ENCODE measurements at places on chromosomes 16 and 17. TPM values are rescaled to one million over a fixed set of nuclear protein-coding genes. Genes with fewer than 3 reads are reported as not detected.

- no peak for DNase-seq
Observed at GRCh38 chr17:38604479-38605403, 1.0 kb downstream of the SRCIN1 start.

DNA sequence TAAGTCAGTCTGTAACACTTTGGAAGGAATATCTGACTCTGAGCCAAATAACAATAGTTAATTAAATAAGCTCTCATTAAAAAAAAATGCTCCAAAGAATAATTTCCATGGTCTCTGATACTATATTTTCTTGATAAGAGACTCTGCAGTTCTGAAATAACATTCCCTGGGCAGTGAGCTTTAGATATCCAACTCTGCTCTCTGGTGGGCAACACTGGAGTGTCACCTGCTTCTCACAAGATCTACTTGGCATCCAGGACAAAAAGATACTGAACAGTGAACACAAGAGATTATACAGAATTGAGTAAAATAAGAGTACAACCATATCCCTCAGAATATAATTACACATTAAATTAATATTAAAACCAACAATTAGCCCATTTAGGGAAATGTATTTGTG, 13.7 kb downstream of the BLMH start:
- no peak for DNase-seq

GRCh38 chr17:45110676-45111611, 21.4 kb downstream of the PLCD3 start:
- no peak for DNase-seq

DNA sequence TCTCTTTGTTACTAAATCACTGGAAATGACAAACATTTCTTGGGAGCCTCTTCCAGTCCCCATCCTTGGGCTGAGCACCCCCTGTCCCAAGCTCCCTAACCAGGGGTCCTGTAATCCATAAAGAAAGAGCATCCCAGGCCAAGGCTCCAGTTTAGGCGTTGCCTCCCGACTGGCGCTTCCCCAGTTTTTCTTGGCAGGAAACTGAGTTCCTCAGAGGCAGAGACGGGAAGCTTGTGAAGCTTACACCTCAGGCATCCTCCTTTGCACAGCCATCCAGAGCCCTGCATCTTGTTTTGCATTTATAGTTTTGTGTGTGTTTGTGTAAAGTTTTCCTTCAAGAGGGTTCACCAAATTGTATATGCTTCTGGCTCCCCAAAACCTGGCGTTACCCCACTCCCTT, 7.1 kb downstream of the COPZ2 start:
- DNase-seq, result no peak

DNA sequence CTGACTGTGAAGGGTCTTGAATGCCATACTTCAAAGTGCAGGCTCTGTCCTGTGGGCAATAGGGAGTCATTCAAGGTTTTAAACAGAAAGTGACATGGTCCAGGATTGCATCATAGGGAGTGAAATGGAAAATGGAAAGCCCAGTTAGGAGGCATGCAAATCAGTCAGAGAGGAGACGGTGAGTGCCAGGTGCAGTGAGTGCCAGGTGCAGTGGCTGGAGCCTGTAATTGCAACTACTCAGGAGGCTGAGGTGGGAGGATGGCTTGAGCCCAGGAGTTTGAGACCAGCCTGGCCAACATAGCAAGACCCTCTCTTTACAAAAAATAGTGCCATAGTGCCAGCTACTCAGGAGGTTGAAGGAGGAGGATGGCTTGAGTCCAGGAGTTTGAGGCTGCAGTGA, 35.2 kb upstream of the SIAH1 start:
- no peak for DNase-seq

DNA sequence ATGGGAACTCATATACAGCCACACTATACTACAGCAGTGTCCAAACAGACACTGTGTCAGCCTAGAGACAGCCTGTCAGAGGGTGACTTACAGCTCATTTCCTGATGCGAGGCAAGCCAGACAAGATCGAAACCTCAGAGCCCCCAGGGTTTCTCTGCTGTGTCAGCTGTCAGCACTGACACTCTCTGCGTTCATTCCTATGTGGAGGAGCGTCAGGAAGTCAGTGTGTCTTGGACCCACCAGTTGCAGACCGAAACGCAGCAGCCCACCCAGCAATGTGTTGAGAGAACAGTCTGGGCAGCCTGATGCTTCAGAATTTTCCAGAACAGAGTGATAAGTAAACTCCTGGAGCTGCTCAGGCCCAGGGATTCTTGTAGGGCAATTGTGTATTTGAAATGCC, 20.6 kb upstream of the MAPT start:
- no peak for DNase-seq

DNA sequence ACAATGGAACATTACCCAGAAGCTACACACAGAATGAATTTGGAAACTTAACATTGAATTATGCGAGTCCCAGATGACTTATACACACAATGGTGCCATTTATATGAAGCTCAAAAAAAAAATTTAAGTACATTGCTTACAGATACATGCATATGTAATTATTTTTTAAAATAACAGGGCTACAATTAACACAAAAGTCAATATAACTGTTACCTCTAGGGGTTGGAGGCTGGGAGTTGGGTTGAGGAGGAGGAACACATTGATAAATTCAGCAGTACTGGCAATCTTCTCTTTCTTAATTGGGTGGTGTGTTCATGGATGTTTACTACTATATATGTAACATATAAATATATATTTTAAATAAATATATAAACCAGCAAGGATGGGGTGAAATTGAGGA, 1.1 kb downstream of the ZNF23 start:
- DNase-seq, result no peak

DNA sequence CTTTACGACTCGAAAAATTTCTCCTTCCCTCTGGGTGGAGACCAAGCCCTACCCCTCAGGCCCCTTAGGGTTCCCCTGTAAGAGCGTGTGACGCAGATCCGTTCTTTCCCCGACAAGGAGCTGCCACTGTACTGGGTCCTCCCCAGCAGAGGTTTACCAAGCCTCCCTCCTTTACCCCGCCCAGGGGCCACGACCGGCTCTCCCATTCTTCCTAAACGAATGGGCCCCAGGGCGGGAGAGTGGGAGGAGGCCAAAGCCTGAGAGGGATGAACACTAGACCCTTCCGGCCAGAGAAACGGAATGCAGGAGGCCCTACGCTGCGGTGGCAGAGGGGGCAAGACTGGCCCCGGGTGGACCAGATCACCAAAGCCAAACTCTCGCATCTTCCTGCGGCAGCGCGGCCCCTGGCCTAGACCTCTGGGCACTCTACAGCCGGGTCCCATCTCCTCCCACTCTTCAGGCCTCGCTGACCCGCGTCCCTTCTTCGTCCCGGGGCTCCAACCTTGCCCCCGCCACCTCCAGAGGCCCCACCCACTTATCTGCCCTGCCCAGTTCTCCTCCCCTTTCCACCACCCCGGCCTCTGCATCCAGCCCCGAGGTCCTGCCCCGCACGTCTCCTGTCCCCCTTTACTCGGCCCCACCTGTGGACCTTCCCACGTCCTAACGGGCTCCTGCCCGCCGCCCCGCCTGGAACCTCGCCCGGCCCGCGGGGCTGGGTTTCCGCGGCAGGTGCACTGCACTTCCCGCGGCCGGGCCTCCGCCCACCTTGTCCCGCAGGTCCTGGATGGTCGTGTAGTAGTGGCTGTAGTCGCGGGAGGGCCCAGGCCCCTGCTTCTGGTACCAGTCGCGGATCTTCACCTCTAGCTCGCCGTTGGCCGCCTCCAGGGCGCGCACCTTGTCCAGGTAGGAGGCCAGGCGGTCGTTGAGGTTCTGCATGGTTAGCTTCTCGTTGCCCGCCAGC, 765 bp downstream of the KRT19 start:
- no peak for DNase-seq

GRCh38 chr17:59623151-59623550, 3.5 kb downstream of the CLTC start:
- DNase-seq, result no peak

- DNase-seq, result no peak
Observed at GRCh38 chr16:30721606-30722005, 22.6 kb downstream of the SRCAP start.

DNA sequence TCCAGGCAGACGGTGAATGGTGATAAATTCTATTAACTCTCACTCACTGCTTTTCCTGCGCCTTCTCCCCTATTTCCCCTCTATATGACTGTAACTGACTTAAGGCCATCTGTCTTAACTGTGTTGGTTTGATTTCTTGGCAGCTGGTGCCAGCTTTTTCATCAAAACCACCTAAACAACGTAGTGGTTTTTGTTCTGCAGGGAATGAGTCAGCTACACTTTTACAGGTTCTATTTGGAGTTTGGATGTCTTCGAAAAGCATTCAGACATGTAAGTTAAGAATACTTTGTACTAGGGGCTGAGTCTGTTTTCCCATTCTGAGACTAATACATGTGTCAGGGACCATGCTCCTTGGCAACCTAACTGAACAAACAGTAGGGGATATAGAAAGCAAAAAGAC, 8.5 kb downstream of the REXO5 start:
- no peak for DNase-seq

GRCh38 chr16:73432850-73433730, 385.2 kb upstream of the ZFHX3 start:
- DNase-seq, result no peak

DNA sequence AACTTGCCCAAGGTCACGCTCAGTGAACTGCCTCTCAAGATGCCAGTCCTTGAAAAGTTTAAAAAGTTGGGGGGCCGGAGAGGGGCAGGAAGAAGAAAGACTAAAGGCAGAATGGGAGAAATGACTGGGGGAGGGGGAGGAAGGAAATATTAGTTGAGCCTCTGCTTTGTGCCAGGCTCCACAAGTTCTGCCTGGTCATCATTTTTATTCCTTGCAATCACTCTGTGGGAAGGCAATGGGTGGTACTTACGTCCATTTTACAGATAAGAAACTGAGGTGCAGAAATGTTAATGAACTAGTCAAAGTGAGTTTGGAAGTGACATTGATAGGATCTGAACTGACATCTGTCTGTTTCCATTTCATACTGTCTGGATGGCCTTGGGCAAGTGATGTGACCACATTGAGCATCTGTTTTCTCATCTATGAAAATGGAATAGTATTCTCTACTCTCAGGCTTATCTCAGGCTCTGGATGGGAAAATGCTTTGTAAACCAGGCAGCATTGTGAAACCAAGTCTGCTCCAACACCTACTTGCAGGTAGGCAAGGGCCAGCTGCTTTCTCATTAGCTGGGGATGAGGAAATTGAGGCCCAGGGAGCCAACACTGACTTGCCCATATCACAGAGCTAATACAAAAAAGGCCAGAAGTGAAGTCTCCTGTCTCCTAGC, 19.2 kb downstream of the ASIC2 start:
- no peak for DNase-seq

GRCh38 chr16:89556750-89557689, 3.5 kb upstream of the RPL13 start:
- peak; percentile 78 for DNase-seq

DNA sequence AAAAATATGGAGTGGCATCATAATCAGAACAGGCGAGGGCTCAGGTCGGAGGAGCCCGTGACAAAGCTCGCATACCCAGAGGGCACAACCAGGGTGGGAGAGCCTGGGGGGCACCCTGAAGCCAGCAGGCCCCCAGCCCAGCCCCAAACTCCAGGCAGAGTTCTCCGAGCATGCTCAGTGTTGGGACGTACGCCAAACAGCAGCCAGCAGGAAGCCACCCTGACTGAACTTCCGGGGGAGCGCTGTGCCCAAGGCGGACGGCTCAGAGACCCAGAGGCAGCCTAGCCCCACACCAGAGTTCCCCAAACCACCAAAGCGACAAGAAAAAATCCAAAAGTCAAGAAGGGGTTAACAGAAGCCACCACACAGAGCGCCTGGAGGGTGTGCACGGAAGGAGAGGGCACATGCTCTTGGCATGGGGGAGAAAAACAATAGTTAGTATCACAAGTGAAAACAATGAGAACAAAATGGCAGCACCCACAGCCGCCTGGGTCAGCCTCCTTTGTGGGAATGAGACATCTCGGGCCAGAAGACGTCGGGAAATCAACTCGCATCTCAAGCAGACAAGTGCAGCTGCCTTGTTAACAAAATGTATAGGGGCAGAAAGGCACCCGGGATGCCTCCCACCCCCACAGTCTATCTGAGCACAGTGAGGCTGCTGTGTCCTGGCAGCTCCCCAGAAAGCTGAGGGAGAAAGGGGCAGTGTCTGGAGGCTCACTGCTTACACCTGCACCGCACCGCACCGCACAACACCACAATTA, 11.9 kb downstream of the EXOC7 start:
- no peak for DNase-seq

DNA sequence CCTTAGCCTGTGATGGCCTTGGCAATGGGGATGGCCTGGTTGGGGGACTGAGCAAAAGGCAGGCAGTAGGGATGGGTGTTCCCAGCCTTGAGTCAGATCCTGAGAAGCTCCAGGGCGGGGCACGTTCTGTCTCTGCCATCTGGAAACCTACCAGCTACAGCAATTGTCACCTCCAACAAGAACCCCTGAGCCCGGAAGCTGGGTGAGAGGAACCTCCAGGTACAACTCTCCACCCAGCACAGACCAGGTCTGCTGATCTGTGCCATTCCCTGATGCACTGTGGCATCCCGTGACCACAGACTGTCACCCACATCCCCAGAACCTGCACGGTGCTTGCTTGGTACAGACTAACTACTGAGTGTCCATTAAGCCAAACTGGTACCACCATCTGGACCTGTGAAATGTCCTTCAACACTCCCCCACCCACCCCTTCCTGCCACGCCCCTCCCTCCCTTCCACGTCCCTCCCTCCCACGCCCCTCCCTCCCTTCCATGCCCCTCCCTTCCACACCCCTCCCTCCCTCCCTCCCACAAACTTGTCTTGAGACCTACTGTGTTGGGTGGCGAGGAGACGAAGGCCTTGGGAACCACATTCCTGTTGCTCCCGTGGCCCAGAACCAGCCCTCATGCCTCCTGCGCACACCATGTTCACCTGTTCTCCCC, 16.6 kb downstream of the MYO15B start:
- no peak for DNase-seq

DNA sequence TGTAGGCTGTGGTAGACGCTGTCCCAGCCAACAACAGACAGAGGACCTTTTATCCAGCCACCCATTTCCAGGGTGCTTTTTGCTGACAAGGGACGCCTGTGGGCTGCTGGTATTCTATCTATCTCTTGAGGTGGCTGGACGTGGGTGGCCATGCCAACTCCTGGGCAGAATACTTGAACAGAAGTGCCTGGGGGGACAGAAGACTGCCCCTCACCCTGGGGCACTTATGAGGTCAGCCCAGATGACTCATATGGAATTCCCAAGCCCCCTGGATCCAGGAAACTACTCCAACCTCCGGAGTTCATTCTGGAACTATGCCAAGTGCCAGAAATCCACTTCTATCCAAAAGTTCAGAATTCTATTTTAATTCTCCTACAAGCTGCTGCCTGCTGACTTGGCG, 61.3 kb downstream of the CDRT4 start:
- DNase-seq, result no peak

- no peak for DNase-seq
Observed at GRCh38 chr17:40525294-40525693, 23.9 kb upstream of the TNS4 start.

- no peak for DNase-seq
Observed at GRCh38 chr17:62617894-62618472, 9.5 kb upstream of the MRC2 start.

DNA sequence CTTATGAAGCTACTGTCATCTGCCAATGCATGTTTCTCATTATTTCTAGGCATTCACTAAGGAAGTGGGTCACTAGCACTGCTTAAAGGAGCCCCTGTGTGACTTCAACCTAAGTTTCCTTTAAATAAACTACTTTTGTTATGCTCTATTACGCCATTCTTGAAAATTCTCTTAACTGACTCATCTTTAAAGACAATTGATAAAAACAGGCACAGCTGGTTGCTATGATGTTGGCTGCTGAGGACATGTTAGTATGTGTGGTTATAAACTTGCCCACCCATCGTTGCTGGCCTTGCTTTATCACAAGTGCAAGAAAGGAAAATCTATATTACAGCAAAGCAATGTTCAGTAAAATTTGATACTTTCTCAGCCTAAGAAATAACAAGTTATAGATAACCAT, 75.8 kb upstream of the CNTNAP4 start:
- DNase-seq, result no peak

ABCA3 gene
- 3.5 TPM for total RNA-seq

RUNDC3A gene
- 0.34 TPM for total RNA-seq

CCL3 gene
- total RNA-seq, result not detected

ST6GALNAC2 gene
- 1.5 TPM for total RNA-seq
